ENCODE measurements at places on chromosomes 16 and 17. TPM values are rescaled to one million over a fixed set of nuclear protein-coding genes. Genes with fewer than 3 reads are reported as not detected.

DNA sequence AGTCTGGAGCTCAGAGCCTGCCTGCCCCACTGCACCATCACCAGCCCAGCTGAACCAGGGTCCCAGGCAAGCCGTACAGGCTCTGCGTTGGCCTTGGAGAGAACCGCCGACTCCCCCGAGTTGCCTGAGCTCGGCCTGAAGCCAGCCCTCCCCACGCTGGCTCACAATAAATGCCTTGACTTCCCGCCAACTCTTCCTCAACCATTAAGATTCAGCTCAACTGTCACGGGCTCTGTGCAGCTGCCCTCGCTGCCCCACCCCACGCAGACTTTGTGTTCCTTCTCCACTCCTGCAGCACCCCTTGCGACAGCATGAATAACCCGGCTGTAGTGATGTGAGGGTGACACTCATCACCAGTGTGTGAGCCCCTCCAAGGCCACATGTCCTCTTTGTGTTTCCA, 4.8 kb upstream of the QPRT start:
- peaks cover 44% of the 10 kb centered on the region for H3K4me1 ChIP-seq
- peaks cover 4% of the 10 kb centered on the region for H3K36me3 ChIP-seq
- no peaks in the 10 kb centered on the region for H3K27me3 ChIP-seq
- H3K4me3 ChIP-seq, result no peak overlapping the region
- DNase-seq, result no peak
- no peak overlapping the region for H3K27ac ChIP-seq

Gene MT1F
- 15.6 TPM for total RNA-seq

Gene SLC38A8
- not detected for total RNA-seq

DNA sequence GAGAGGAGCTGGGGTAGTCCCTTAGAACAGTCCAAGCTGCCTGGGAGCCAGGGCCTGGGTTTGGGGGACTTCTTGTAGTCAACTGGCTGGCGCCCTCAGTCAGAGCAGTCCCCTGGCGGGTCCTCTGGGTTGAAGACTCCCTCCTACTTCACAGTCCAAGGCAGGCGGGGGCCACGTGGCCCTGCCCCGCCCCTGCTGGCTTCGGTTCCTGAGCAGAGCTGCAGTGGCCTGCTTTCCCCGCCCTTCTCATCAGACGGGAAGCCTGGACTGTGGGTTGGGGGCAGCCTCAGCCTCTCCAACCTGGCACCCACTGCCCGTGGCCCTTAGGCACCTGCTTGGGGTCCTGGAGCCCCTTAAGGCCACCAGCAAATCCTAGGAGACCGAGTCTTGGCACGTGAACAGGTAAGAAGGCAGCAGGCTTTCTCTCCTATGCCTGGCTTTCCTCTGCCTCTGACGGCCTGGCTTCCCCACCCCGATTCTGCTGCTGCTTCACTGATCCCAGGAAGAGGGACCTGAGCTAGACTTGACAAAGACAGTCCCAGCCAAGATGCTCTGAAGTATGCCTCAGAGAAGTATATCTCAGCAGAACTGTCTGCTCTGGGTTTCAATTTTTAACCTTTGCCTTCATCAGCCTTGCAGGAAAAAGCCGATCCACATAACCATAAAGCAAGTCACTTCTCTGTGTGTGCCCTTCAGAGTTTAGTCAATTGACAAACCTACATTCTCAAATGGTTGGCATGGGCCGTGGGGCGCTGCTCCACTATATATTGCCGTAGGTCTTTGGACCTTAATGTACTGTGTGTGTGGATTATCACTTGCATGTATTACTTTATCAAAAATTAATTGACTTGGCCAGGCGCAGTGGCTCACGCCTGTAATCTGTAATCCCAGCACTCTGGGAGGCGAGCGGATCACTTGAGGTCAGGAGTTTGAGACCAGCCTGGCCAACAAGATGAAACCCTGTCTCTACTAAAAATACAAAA, 56.3 kb downstream of the SF3B3 start:
- H3K4me1 ChIP-seq, result peaks cover 68% of the 10 kb centered on the region
- peak overlapping the region; percentile 1 for H3K4me3 ChIP-seq
- H3K36me3 ChIP-seq, result no peaks in the 10 kb centered on the region

Gene AFMID
- total RNA-seq, result 26.4 TPM

DNA sequence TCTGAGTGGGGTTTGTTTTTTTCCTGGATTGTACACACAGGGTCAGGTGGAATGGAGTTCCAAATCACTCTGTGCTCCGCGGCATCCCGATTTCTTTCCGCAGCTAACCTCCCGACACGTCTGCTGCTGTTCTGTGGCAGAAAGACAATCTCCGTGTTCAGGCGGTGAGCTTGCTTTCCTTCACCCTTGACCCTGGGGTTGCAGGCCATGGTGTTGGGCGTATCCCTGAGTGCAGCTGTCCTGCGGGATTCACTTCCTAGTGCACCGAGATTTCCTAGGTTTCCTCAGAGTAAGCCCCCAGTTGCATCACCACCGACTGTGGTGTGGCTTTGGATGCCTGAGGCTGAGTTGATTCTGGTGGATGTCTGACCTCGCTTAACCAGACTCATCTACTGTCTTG, 7.8 kb upstream of the ARL6IP1 start:
- DNase-seq, result no peak
- no peak overlapping the region for H3K4me3 ChIP-seq
- H3K4me1 ChIP-seq, result no peaks in the 10 kb centered on the region
- peaks cover 46% of the 10 kb centered on the region for H3K36me3 ChIP-seq
- H3K27me3 ChIP-seq, result no peaks in the 10 kb centered on the region

DNA sequence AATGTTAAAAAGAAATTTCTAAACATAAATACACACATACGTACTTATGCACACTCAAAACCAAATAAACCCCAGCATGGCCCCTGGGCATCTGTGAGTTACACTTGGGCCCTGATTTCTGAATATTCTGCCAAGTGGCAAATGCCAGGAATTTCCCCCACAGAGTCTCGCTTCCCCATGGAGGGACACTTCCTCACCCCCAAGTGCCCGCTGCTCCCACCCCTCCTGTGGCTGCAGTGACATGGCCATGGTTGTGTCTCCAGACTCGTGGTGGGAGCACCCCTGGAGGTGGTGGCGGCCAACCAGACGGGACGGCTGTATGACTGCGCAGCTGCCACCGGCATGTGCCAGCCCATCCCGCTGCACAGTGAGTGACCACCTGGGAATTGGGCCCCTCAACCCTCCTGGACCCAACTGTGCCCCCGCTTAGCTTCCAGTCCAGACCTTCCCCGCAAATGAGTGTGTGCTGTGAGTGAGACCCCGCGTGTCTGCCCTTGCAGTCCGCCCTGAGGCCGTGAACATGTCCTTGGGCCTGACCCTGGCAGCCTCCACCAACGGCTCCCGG, 4.0 kb downstream of the ITGAD start:
- no peak overlapping the region for H3K4me3 ChIP-seq
- H3K27me3 ChIP-seq, result no peaks in the 10 kb centered on the region
- peaks cover 39% of the 10 kb centered on the region for H3K4me1 ChIP-seq
- H3K36me3 ChIP-seq, result no peaks in the 10 kb centered on the region

- DNase-seq, result no peak
- H3K36me3 ChIP-seq, result no peaks in the 10 kb centered on the region
- H3K27me3 ChIP-seq, result no peaks in the 10 kb centered on the region
- H3K4me1 ChIP-seq, result peaks cover 43% of the 10 kb centered on the region
- no peak overlapping the region for H3K27ac ChIP-seq
- no peak overlapping the region for H3K4me3 ChIP-seq
Measured at GRCh38 chr17:29252101-29252791, 5.6 kb downstream of the CRYBA1 start.

DNA sequence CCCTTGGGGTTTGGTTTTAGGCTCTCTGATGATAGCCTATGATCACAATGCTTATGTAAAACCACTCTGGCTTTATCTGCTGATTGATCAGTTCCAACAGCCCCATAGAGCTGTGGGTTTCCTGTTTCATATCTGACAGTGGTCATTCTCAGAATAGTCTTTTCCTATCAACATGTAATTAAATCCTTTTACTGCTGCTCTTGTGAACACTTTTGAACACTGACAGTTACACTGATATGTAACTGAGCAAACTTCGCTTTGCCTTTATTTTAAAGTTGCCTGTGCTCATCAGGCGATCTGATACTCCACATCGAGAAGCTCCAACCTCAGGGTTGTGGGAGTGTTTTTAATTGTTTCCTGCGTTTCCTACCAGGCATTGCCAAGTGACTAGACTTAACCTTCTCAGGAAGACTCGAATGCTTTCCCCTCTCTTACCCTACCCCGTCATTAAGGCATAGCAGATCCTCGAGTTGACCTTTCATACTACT, 17.3 kb upstream of the CLEC18B start:
- H3K4me3 ChIP-seq, result no peak overlapping the region
- no peak for DNase-seq
- H3K36me3 ChIP-seq, result peaks cover 13% of the 10 kb centered on the region
- no peaks in the 10 kb centered on the region for H3K27me3 ChIP-seq

DNA sequence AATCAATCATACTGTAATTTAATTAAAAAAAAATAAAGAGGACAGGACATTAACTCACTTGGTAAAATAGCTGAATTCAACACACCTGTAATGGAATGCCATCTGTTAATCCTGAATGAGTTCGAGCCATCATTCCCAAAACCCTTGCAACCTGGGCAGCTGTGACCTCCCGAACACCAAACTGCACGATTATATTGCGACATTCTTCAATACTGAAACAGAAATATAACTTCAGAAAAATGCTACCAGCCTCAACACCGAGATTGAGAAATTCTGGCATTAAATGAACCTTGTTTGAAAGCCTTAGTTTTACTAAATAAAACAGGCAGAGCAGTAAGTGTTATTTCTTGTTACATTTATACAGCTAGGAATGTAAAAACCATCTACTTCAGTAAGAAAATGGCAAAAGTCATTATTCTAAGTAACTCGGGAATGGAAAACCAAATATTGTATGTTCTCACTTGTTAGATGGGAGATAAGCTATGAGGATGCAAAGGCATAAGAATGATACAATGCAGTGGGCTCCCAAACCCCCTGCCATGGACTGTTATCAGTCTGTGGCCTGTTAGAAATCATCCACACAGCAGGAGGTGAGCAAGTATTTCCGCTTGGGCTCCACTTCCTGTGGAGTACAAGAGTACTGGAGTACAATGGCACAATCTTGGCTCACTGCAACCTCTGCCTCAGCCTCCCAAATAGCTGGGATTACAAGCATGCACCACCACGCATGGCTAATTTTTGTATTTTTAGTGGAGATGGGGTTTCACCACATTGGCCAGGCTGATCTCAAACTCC, 46.5 kb downstream of the CNOT1 start:
- no peaks in the 10 kb centered on the region for H3K27me3 ChIP-seq
- no peak for DNase-seq
- peaks cover 8% of the 10 kb centered on the region for H3K4me1 ChIP-seq
- H3K4me3 ChIP-seq, result no peak overlapping the region

GRCh38 chr17:50815400-50815799, 20.0 kb upstream of the WFIKKN2 start:
- no peak for DNase-seq
- H3K27me3 ChIP-seq, result peaks cover 19% of the 10 kb centered on the region

DNA sequence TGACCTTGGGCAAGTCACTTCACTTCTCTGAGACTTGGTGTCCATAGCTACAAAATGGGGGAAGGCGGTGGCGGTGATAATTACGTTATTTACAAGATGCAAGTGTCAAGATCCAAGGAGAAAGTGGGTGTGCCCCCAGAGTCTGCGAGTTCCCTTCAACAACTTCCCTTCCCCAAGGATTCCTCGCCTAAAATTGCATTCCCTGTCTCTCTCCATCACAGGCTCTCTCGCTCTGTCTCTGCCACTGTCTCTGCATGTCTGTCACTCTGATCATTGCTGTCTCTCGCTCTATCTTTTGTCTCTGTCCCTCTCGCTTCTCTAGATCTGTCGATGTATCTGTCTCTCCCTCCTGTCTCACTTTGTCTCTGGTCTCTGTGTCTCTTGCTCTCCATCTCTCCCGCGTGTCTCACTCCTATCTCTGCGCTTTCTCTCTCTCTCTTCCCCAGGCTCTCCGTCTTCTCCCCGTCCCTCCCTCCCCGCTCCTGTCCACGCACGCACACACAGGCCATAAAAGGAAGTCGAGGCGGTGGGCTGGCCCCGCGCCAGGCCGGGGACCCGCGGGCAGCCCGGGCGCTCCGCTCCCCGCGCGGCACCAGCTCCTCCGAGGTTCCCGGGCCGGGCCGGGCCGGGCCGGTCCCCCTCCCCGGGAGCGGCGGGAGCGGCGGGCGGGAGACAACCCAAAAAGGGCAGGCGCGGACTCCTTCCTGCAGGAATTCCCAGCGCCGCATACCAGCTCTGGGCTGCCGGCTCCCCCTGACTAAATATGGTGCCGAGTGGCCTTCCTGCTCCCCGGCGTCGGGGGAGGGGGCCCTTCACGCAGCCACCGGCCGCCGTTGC, 1.1 kb upstream of the MYH11 start:
- DNase-seq, result no peak
- H3K27ac ChIP-seq, result peak overlapping the region; percentile 62
- H3K4me3 ChIP-seq, result peak overlapping the region; percentile 36
- H3K27me3 ChIP-seq, result peaks cover 46% of the 10 kb centered on the region
- H3K4me1 ChIP-seq, result peaks cover 36% of the 10 kb centered on the region
- H3K36me3 ChIP-seq, result no peaks in the 10 kb centered on the region

- H3K4me3 ChIP-seq, result no peak overlapping the region
- DNase-seq, result peak; percentile 76
- H3K36me3 ChIP-seq, result peaks cover 91% of the 10 kb centered on the region
- H3K27ac ChIP-seq, result peak overlapping the region; percentile 97
Measured at GRCh38 chr17:40352779-40353394, 11.7 kb downstream of the GJD3 start.
